HCT116 (cell line): ENCODE measurements at places on chromosomes 5 and 9. TPM values are rescaled to one million over a fixed set of nuclear protein-coding genes. Genes with fewer than 3 reads are reported as not detected.
A peak's percentile ranks its signal among the peaks of the same experiment; 100 is the strongest.

GRCh38 chr9:11204521-11204920, 591.7 kb upstream of the PTPRD start:
- DNase-seq: no peak
- no peak overlapping the region for H3K27ac ChIP-seq
- H3K36me3 ChIP-seq: no peaks in the 10 kb centered on the region
- no peaks in the 10 kb centered on the region for H3K27me3 ChIP-seq

GRCh38 chr5:150905312-150905683, 518 bp upstream of the ZNF300 start:
- no peaks in the 10 kb centered on the region for H3K36me3 ChIP-seq
- no peak for DNase-seq
- no peak overlapping the region for H3K4me3 ChIP-seq
- no peaks in the 10 kb centered on the region for H3K4me1 ChIP-seq
- no peaks in the 10 kb centered on the region for H3K27me3 ChIP-seq

- no peak overlapping the region for H3K4me3 ChIP-seq
- peaks cover 8% of the 10 kb centered on the region for H3K4me1 ChIP-seq
- no peak overlapping the region for H3K27ac ChIP-seq
- no peaks in the 10 kb centered on the region for H3K36me3 ChIP-seq
Measured at GRCh38 chr5:113245427-113246225, 189.2 kb downstream of the TSSK1B start.

- no peaks in the 10 kb centered on the region for H3K27me3 ChIP-seq
- no peaks in the 10 kb centered on the region for H3K36me3 ChIP-seq
- H3K27ac ChIP-seq: no peak overlapping the region
- peaks cover 23% of the 10 kb centered on the region for H3K4me1 ChIP-seq
- H3K4me3 ChIP-seq: no peak overlapping the region
Measured at GRCh38 chr5:674630-675011, 18.5 kb downstream of the TPPP start.

DNA sequence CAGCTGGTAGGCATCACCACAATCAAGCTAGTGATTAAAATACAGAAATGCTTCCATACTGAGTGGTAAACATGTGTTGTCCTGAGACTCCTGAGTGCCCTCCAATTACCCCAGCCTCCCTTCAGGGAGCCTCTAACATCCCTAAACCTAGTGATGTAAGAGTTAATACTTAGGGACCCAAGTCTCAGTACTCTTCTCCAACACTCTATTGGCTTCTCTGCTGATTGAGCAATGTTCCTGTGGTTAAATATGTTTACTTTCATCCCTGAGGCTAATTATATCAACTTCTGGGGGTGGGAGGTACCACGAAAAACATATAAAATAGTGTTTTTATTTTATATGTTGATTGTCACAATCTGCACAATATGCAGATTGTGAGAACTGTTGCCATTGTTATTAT, 5.0 kb downstream of the GRXCR2 start:
- H3K27me3 ChIP-seq: no peaks in the 10 kb centered on the region
- no peak overlapping the region for H3K27ac ChIP-seq
- no peaks in the 10 kb centered on the region for H3K36me3 ChIP-seq
- DNase-seq: no peak
- H3K4me3 ChIP-seq: no peak overlapping the region

DNA sequence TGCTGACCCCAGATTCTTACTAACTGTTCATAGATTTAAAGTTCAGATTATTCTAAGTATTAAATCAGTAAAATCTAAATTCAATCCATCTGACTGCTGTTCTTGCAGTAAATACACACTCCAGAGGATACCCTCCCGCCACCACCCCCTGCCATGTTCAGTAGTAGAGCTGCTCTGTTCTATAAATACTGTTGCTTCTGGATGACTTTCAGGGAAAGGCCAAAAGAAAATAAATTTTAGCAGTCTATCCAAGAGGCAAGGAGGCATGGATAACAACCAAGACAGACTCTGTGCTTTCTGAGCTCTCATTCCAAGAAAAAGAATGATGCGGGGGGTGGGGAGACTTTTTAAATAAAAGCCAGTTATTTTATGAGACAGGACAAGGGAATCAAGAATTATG, 115.1 kb downstream of the ADAMTS6 start:
- H3K4me1 ChIP-seq: no peaks in the 10 kb centered on the region
- H3K4me3 ChIP-seq: no peak overlapping the region
- H3K27me3 ChIP-seq: no peaks in the 10 kb centered on the region
- no peaks in the 10 kb centered on the region for H3K36me3 ChIP-seq
- no peak overlapping the region for H3K27ac ChIP-seq

The EGR1 gene
- total RNA-seq: 173 TPM

DNA sequence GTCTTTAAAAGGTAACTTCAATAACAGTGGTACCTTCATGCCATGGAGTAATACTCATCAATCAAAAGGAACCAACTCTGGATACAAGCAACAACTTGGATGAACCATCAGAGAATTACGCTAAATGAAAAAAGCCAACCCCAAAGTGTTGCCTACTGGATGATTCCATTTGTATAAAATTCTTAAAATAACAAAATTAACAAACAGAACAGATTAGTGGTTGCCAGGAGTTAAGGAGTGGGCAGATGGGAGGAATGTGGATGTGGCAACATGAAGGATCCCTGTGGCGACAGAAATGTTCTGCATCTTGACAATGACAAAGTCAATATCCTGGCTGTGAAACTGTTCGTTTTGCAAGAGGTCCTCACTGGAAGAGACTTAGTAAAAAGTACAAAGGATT, 50.5 kb downstream of the SPTLC1 start:
- peaks cover 54% of the 10 kb centered on the region for H3K36me3 ChIP-seq
- no peak overlapping the region for H3K4me3 ChIP-seq
- no peaks in the 10 kb centered on the region for H3K27me3 ChIP-seq
- DNase-seq: no peak
- H3K4me1 ChIP-seq: no peaks in the 10 kb centered on the region

The RETREG1 gene
- total RNA-seq: 6.0 TPM

DNA sequence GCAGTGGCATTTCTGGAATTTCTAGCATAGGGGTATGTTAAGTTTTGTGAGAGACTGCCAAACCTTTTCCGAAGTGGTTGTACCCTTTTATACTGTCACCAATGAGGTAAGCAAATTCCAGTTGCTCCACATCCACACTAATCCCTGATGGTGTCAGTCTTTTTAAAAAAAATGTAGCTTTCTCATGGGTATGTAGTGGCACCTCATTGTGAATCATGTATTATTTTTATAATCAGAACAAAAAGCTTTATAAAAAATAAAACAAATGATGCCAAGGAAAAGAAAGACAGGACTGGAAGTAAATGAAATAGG, 93.4 kb upstream of the CLINT1 start:
- H3K4me3 ChIP-seq: no peak overlapping the region
- no peak for DNase-seq
- H3K27me3 ChIP-seq: no peaks in the 10 kb centered on the region
- no peaks in the 10 kb centered on the region for H3K36me3 ChIP-seq
- no peaks in the 10 kb centered on the region for H3K4me1 ChIP-seq

DNA sequence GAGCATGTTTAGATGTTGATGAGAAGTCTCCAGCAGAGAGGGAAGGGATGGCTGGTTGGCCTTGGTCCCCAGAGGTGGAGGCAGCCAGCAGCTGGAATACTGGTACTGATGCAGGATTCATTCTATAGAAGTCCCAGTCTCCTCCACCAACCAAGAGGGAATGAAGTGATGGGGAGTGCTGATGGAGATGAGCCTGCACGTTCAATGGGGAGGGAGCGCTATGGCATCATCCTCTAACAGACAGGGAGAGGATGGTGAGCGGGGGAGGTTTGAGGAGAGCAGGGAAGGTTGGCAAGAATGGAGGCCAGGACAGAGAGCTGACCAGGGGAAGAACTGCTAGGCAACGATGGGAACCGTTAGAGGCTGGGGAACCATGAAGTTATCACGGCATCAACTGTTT, 159.8 kb upstream of the MVB12B start:
- DNase-seq: no peak
- no peaks in the 10 kb centered on the region for H3K4me1 ChIP-seq
- no peak overlapping the region for H3K4me3 ChIP-seq
- H3K36me3 ChIP-seq: no peaks in the 10 kb centered on the region
- H3K27me3 ChIP-seq: peaks cover 6% of the 10 kb centered on the region; the same call in 1 of the 2 replicates
- no peak overlapping the region for H3K27ac ChIP-seq

The MATR3 gene
- total RNA-seq: 123 TPM

GRCh38 chr5:97498657-97499056, 315.6 kb upstream of the RIOK2 start:
- no peak overlapping the region for H3K27ac ChIP-seq
- no peak overlapping the region for H3K4me3 ChIP-seq
- no peaks in the 10 kb centered on the region for H3K27me3 ChIP-seq
- H3K4me1 ChIP-seq: no peaks in the 10 kb centered on the region

DNA sequence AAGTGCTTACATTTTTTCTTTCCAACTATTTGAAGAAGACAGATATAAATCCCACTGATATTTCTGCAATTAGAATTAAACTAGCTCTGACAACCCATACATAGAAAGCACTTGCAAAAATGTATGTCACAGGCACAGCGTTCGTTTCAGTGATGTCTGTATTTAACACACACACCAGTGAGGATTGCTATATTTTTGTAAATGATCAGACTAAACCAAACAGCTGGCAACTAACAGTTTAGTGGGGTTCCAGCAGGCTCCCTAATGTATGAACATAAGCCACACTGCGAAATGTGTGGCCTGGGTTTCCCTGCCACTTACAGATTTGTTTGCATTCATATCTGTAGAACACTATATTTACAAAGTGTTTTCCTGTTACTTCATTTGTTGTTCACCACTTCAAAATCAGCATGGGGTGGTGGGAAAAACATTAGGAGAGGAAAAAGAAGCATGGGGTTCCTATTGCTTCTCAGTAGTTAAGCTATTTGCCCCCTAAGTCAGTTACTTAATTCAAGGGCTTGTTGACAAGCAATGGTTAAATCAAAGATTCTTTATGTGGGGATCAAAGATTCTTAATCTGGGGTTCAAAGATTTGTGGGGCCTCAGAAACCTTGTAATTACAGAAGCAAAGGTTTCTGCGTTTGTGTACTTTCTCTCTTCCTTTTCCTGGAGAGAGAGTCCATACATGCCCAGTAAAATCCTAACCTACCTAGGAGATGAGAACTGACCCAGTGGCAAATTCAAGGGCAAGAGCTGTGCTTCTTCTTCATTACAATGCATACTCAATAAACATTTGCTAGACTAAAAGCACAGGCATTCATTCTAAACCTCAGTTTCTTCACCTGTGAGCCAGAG, 27.1 kb downstream of the ZNF608 start:
- no peak for DNase-seq
- H3K4me3 ChIP-seq: no peak overlapping the region
- no peaks in the 10 kb centered on the region for H3K27me3 ChIP-seq
- H3K27ac ChIP-seq: no peak overlapping the region
- H3K4me1 ChIP-seq: no peaks in the 10 kb centered on the region; the same call in 1 of the 2 replicates

The GFRA3 gene
- total RNA-seq: not detected

DNA sequence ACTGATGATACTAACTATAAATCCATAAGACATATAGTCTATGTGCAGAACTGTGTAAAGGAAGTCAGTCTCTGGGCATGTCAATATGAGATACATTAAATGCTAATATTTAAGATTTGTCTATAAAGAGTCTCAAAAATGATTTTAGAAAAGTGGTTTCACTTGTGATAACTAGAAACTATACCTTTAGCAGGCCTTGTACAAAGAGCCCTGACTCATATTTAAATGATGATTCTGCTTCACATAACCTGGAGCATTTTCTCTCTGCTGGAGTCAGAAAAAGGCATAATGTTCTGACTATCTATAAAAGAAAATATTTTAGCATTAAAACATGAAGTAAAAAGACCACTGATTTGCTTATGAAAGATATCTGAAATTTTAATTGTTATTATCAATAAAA, 15.0 kb downstream of the C9orf72 start:
- H3K4me1 ChIP-seq: no peaks in the 10 kb centered on the region
- H3K27me3 ChIP-seq: no peaks in the 10 kb centered on the region
- no peak overlapping the region for H3K27ac ChIP-seq
- DNase-seq: no peak
- no peak overlapping the region for H3K4me3 ChIP-seq

DNA sequence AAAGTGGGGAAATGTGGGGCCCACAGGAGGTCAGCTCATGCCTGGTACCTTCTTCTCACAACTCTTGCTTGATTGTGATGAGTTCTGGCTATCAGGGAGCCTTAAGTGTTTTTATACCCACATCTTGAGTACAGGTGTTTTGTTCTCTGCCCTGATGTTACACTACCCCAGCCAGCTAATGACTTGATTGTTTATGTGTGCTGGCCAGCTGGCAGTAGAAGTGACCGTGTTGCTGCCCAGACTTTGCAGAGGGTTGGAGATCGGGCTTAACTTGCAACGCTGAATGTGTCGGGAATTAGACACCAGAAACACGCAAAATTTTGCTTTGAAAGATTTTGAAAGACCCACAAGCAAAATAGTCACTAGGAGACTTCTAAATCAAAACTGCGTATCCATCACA, 16.9 kb upstream of the ZDHHC11B start:
- no peak overlapping the region for H3K4me3 ChIP-seq
- H3K27me3 ChIP-seq: no peaks in the 10 kb centered on the region
- no peak for DNase-seq
- no peaks in the 10 kb centered on the region for H3K36me3 ChIP-seq

DNA sequence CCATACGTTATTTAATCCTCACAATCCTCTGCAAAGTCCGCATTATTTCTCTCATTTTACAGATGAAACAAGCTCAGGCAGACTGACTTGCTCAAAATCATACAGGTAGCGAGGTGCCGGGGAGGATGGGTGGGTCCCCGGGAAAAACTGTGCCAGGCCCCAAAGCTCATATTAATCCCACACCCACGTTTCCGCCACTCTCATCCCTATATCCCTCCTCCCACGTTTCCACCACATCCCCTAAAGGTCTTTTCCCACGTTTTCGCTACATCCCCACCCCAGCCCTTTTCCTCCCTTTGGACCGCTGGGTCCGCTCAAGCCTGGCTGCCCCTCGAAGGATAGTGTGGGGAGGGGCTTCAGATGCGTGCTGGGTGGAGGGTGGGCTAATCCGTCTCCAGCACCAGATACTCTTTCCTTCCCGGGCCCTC, 434 bp upstream of the FSD1L start:
- H3K4me3 ChIP-seq: peak overlapping the region; percentile 81
- no peak for DNase-seq
- no peaks in the 10 kb centered on the region for H3K36me3 ChIP-seq

The ADAMTS13 gene
- total RNA-seq: 9.2 TPM

DNA sequence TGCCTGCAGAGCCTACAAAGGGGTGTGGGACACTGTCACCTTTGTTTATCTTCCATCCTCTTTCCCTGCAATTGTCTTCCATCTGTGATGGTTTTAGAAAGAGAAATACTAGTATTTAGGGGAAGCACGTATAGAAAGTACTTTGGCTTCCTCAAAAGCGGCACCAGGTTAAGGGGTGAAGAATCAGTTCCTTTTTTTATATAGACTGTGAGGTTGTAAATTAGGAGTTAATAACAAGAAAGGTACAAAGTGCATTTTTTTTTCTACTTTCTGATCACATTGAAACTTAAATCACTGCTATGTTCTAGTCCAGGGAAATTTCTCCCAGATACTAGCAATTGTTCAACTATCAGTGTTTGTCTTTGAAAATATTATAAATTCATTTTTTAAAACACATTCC, 219.3 kb downstream of the CEMIP2 start:
- no peak overlapping the region for H3K4me3 ChIP-seq
- no peak overlapping the region for H3K27ac ChIP-seq
- no peaks in the 10 kb centered on the region for H3K36me3 ChIP-seq
- DNase-seq: no peak
- no peaks in the 10 kb centered on the region for H3K4me1 ChIP-seq

GRCh38 chr5:74673011-74673790, 11.8 kb upstream of the HEXB start:
- peak; percentile 24 for DNase-seq
- no peaks in the 10 kb centered on the region for H3K36me3 ChIP-seq
- H3K27ac ChIP-seq: no peak overlapping the region
- H3K4me3 ChIP-seq: no peak overlapping the region

The SYK gene
- total RNA-seq: 9.0 TPM
